ENCODE measurements at places on chromosomes 1 and 21. TPM values are rescaled to one million over a fixed set of nuclear protein-coding genes. Genes with fewer than 3 reads are reported as not detected.

LRRC71 gene
- total RNA-seq: not detected

RAB25 gene
- total RNA-seq: not detected

ARMH1 gene
- total RNA-seq: 17.2 TPM

GRCh38 chr1:178849918-178850317 lies 21.0 kb downstream of the ANGPTL1 start:
- H3K27me3 ChIP-seq: no peaks in the 10 kb centered on the region
- H3K27ac ChIP-seq: no peak overlapping the region
- H3K36me3 ChIP-seq: no peaks in the 10 kb centered on the region
- DNase-seq: no peak
- H3K4me3 ChIP-seq: no peak overlapping the region

DNA sequence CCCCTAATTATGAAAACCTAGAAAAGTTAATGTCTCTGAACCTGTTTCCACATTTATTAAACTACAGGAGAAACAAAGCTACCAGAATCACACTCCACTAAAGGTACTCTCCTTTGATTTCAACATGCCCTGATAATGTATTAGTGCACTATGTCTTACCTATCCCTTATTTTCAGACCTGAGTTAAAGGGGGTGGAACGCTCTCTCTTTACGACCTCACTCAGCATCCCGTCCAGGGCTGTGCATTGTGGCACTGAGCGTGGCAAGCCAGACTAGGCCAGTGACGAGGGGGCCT lies 678 bp downstream of the LSM10 start:
- no peak for DNase-seq
- H3K4me1 ChIP-seq: peaks cover 48% of the 10 kb centered on the region
- H3K4me3 ChIP-seq: peak overlapping the region; percentile 90
